ENCODE measurements at places on chromosomes 7 and 10. TPM values are rescaled to one million over a fixed set of nuclear protein-coding genes. Genes with fewer than 3 reads are reported as not detected.

- no peaks in the 10 kb centered on the region for H3K4me1 ChIP-seq
- H3K36me3 ChIP-seq: no peaks in the 10 kb centered on the region
- no peaks in the 10 kb centered on the region for H3K27me3 ChIP-seq
- H3K27ac ChIP-seq: no peak overlapping the region
- DNase-seq: no peak
Observed at GRCh38 chr10:52623761-52624160, 148.8 kb downstream of the MBL2 start.

- no peaks in the 10 kb centered on the region for H3K36me3 ChIP-seq
- H3K27me3 ChIP-seq: no peaks in the 10 kb centered on the region
- H3K4me3 ChIP-seq: no peak overlapping the region
- no peak overlapping the region for H3K27ac ChIP-seq
- no peak for DNase-seq
Observed at GRCh38 chr7:153475239-153475638, 577.0 kb upstream of the DPP6 start.

DNA sequence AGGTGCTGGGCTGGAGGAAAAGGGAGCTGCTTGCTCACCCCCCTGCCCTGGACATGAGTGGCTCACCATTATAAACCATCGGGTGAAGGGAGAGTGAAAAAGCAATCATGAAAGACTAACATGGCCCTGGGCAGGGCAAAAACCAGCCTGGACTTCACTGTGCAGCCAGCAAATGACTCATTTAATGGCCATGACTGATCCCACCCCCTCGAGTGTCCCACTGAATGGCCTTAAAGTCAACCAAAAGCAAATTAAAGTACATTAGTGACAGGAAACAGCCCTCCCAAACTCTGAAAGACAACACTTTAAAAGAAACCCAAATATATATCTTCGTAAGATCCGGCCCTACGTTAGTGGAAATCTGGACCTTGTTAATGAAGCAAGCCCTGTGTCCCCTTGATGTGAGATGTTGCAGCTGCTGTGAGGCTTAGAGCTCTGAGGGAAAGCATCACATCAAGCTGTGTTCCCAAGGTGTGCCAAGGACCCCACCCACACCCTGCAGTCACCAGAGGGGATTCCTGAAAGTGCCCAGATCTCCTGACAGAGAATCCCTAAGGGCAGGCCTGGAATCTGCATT is 31.2 kb downstream of the ADCYAP1R1 start:
- no peak for DNase-seq
- H3K27ac ChIP-seq: no peak overlapping the region
- no peaks in the 10 kb centered on the region for H3K4me1 ChIP-seq
- no peaks in the 10 kb centered on the region for H3K27me3 ChIP-seq
- no peaks in the 10 kb centered on the region for H3K36me3 ChIP-seq

- H3K27ac ChIP-seq: no peak overlapping the region
- H3K27me3 ChIP-seq: no peaks in the 10 kb centered on the region
- no peak for DNase-seq
- no peaks in the 10 kb centered on the region for H3K4me1 ChIP-seq
- H3K36me3 ChIP-seq: no peaks in the 10 kb centered on the region
Observed at GRCh38 chr10:77305650-77306632, 331.7 kb downstream of the KCNMA1 start.

DNA sequence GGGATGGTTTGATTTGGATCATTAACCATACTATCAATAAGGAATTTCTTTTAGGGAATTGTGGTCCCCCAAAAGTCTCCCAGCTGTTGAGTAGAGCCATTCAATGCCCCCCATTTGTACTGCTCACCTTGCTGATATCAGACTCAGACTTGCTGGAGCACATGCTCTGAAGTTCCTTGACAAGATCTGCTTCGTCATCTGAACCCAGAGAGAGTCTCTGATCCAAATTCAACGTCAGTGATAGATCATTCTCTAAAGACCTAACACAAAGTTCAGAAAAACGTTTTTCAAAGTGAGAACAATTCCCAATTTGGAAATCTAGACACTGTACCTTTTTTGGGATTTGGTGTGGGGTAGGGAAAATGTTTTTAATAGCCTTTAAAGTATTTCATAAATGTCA is 153.9 kb downstream of the CTTNBP2 start:
- no peaks in the 10 kb centered on the region for H3K36me3 ChIP-seq
- no peak overlapping the region for H3K27ac ChIP-seq
- no peak for DNase-seq
- H3K27me3 ChIP-seq: no peaks in the 10 kb centered on the region
- H3K4me3 ChIP-seq: no peak overlapping the region
- no peaks in the 10 kb centered on the region for H3K4me1 ChIP-seq

- no peaks in the 10 kb centered on the region for H3K27me3 ChIP-seq
- H3K27ac ChIP-seq: no peak overlapping the region
- no peak overlapping the region for H3K4me3 ChIP-seq
- no peaks in the 10 kb centered on the region for H3K36me3 ChIP-seq
- no peaks in the 10 kb centered on the region for H3K4me1 ChIP-seq
Observed at GRCh38 chr10:63058236-63058635, 74.9 kb upstream of the NRBF2 start.

- no peaks in the 10 kb centered on the region for H3K4me1 ChIP-seq
- H3K36me3 ChIP-seq: no peaks in the 10 kb centered on the region
- DNase-seq: no peak
- no peak overlapping the region for H3K27ac ChIP-seq
- H3K4me3 ChIP-seq: no peak overlapping the region
- H3K27me3 ChIP-seq: no peaks in the 10 kb centered on the region
Observed at GRCh38 chr10:65805511-65805910, 1120.3 kb upstream of the LRRTM3 start.

The DENND2A gene
- not detected for total RNA-seq

The HOXA2 gene
- total RNA-seq: not detected
